HEK293T (cell line): ENCODE measurements at places on chromosomes 6 and 20.

- no peak for DNase-seq
Observed at GRCh38 chr6:8859501-8859900, 424.2 kb upstream of the SLC35B3 start.

- DNase-seq = no peak
Observed at GRCh38 chr6:16295060-16295459, 56.7 kb downstream of the GMPR start.

- peak; percentile 2 for DNase-seq
Observed at GRCh38 chr20:58744836-58745235, 52.2 kb downstream of the NPEPL1 start.

DNA sequence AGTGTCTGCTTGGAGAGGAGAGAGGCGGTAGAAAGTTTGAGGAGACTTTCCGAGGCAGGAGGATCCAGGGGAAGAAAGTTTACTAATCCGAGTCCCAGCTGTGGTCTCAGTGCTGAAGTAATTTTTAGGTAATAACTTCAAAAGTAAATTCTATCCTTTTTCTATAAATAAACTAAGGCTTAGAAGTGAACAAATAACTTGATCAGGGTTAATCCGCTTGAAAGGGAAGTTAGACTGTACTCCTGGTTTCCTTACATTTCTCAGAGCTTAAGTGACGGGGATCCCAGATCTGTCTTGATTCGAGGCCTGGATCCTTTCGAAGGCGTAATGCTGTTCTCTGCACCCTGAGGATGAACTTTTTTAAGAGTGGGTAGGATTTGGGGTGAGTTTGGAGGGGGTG lies 2.6 kb downstream of the STK35 start:
- no peak for DNase-seq

GRCh38 chr6:102474041-102474807 lies 1080.7 kb downstream of the GRIK2 start:
- DNase-seq = no peak

- DNase-seq = no peak
Observed at GRCh38 chr6:156282087-156282486, 495.1 kb upstream of the ARID1B start.

DNA sequence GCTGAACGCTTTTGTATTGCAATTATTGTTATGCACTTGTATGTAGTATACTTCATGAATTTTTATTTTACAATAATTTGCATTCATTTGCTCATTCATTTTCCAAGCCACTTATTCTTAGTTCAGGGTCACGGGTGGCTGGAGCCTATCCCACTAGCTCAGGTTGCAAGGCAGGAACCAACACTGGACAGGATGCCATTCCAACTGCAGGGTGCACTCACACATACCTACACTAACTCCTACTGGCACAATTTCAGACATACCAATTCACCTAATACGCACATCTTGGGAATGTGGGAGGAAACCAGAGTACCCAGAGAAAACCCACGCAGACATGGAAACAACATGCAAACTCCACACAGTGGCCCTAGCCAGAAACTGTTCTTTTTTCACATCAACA lies 61.8 kb downstream of the LMBRD1 start:
- no peak for DNase-seq

DNA sequence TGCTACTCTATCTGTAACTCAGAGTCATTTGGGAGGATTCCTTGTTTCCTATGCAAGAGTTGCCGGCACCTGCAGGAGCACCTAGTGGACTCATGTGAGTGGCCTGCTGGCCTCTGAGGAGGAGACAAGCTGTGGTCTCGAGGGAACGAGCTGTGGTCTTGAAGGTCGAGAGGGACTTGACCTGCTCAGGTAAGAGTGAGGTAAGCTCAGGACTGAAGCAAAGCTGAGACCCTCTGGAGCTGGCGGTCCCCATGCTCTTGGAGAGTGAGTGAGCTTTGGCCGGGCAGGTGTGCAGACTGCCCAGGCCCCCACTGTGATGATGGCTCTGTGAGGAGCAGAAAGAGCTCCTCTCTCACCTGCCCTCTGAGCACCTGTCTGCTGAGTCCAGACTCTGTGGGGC lies 214.3 kb downstream of the MYLK4 start:
- no peak for DNase-seq

- DNase-seq = no peak
Observed at GRCh38 chr6:130943738-130944137, 116.5 kb downstream of the SMLR1 start.

- DNase-seq = no peak
Observed at GRCh38 chr20:62066983-62067433, 1.3 kb upstream of the TAF4 start.

DNA sequence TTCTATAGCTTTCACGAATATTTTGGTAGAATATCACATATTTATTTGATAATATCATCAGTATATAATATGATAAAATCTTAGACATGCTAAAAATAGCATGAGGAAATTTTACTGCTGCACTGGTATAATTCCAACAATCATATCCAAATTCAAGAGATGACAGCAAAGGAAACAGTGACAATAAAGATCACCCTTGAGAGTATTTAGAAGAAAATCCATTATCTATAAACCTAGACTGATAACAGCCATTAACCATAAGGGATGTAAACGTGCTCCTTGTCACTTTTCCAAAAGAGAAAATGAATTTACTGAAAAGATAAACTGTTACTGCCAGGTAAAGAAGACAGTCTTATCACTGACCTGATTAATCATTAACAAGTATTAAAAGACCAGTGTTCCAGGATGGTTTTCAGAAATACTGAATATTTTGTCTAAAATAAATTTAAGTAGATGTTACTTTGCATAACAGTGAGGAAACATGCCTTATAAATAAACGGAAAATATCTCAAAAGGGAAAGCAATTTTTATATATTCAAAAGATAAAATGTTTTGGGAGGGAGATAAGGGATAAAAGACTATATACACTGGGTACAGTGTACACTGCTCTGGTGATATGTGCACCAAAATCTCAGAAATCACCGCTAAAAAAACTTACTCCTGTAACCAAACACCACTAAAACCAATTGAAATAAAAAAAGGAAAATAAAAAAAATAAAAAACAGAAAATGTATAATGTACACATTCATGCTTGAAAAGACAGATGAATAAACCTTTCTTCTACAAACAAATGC lies 1704.7 kb downstream of the HACE1 start:
- no peak for DNase-seq

GRCh38 chr20:13426870-13427269 lies 205.8 kb downstream of the ISM1 start:
- DNase-seq = no peak

GRCh38 chr20:25252230-25252651 lies 4.4 kb downstream of the PYGB start:
- DNase-seq = no peak

- DNase-seq = no peak
Observed at GRCh38 chr6:18675881-18676280, 288.7 kb downstream of the RNF144B start.

DNA sequence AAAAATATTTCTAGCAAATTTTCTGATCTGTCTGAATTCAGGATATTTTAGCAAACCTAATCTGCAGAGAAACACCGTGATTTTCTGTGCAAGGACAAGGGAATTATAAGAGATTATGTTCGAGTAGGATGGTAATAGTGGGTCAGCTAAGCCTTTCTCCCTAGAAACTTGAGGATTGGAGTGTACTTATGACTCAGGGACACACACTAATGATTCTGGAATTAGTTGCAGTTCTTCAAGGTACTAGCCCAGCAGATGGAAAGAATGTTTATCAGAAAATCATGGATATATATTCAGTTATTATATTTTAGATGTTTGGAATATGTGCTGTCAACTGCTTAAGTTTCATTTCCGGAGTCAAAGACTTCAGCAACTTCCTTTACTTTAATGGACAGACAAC lies 177.1 kb upstream of the MAP3K7 start:
- no peak for DNase-seq

GRCh38 chr6:73984571-73985210 lies 288.7 kb downstream of the CD109 start:
- DNase-seq = no peak

DNA sequence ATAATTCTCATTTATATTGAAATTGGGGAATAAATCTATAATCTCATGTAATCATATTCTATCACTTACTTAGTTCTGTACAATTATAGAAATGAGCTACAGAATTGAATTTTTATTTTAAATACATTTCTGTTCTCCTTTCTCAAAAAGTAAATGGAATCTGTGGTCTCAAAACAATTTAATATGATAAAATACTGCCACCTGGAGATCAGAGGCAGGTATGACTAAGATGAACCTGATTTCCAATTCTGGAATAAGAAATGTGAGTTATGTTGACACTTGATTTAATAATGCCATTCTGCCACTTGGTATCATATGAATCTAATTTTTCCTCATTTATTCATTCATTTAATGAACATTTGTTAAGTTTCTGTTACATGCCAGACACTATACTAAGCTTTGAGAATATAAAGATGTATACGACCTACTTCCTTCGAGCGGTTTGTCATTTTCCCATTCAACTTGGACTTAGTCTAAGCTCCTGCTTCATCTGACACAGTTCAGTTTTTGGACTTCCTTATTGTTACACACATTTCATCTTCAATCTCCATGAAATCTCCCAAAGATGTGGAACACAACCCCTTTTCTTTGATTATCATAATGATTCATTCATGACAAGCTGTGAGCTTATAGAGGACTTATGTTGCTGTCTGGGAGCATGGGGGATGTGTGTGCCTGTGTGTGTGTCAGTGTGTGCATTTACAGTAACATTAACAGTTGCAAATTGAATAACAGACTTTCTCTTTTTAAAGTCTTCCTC lies 7.5 kb upstream of the CCDC28A start:
- peak; percentile 31 for DNase-seq

DNA sequence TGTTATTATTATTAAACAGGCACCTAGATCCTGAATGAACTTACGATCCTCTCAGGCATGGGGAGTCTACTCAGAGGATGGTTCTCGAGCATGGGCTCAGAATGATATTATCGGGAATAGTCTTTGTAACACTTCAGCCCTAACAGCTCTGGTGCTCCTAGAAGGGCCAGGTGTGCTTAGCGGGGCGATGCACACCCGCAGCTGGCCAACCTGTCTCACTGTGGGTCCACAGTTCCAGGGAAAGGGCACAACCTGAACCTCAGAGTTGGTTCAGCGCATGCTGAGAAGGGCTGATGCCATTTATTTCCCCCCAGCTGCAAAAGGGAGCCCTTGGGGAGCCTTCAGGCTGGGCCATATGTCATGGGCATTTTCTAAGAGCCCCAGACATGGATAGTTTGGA lies 26.2 kb downstream of the RRAGD start:
- no peak for DNase-seq

GRCh38 chr20:11540558-11540957 lies 377.1 kb upstream of the BTBD3 start:
- no peak for DNase-seq

DNA sequence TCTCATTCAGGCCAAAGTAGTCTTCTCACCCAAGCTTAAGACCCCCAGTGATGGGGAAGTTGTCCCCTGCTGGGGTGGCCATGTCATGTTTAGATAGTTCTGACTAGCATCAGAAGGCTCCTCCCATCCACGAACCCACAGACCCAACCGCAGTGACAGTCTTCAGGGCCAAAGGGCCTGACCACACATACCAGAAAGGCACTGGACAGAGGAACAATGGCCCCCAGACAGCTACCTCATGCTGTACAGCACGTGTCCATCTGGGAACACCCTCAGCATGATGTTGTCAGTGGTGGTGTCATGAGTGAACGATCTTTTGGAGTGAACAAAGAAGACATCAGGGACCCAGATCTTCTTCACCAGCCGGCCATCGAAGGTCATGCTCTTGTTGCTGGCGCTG lies 46.3 kb downstream of the GABRR2 start:
- DNase-seq = no peak

DNA sequence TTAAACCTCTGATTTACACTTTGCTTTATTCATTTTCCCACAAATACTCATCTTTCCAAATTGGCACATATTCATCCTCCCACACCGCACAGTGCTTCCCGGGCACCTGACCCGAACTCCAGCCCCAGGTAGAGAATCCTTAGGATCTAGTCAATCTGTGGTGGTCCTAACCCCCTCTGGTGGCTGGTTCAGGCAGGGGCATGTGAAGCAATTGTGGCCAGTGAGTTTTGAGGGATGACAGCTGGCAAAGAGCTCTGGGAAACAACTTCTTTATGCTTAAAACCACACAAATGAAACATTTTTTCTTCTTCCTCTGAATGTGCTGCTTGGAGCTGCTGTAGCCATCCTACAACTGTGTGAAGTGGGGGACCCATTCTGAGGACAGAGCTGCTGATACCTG lies 54.7 kb downstream of the ELOVL5 start:
- peak; percentile 43 for DNase-seq

DNA sequence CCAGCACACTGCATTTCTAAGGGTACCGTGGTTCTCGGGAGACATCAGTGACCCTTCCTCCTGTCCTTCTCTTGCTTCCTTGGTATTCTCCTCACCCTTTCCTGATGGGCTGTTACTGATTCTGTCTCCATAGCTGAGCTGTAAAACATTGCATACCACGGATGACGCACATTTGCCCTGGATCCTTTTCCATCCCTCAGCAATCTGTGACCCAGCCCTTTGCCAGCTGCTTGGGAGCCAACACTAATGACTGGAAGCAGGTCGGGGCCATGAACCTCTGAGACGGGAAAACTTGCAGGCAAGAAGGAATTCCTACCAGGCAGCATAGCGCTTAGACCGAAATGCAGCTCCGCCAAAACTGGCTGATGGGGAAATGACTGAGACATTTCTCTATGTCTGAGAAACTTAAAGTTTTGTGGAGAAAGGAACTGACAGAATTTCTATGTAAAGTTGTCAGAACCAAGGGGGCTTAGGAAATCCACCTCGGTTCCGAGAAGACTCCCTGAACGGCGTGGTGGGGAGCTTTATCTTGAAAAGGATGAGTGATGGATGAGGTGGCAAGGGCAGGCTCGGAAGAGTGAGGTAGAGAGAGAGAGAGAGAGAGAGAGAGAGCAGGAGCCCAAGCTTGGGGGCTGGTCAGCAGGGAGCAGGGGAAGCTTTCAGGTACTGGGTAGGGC lies 19.2 kb downstream of the TUBB2B start:
- no peak for DNase-seq

DNA sequence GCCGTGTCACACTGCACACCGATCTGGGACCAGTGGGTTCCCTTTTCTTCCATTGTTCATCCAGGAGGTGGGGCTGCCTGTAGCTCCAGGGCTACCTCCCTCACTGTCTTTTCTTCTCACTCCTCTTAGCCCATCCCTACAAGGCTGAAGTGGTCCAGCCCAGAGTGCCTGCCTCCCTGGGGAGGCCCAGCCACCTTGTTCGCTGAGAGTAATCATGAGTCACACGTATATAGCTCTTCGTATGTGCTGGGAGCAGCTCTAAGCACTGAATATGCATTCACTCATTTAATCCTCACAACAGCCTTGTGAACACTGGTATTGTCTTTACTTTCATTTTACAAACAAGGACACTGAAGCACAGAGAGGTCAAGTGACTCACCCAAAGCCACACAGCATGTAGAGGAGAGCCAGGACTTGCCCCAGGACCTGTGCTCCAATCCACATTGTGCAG lies 14.7 kb upstream of the CCDC167 start:
- no peak for DNase-seq
